ENCODE measurements at places on chromosomes 13 and 19.

DNA sequence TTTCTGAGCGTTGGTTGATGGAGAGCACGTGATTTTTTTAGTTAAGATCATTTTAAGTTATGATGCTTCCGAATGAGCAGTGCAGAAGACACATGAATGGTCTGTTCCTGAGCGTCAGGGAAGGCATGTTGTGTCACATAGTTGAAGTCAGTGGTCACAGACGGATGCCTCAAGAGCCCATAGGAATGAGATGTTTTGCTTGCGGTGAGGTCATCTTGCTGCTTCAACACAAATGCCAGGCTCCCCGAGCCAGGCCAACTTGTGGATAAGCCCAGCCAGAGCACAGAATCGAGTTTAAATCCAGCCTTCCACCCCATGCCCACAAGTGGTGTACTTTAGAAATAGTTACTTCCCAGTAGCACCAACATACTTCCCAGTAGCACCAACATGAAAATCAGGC, 5.4 kb downstream of the UPF3A start:
- no peak for DNase-seq

DNA sequence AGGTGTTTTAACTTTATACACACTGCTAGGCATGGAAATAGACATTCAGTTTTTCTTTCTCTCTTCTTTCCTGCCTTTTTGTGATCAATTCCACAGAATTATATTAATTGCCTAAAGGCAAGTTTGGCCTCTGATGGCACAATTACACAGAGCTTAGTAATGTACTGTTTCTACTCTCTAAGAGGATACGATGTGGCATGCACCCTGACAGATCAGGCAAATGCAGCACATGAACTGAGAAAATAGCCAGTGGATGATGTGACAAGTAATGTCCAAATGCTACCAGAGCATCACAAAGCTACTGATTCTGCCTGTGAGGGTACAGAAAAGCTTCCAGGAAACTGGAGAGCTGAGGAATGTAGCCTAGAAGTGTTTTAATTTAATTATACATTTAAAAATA, 233.8 kb upstream of the PRR20A start:
- DNase-seq = no peak

DNA sequence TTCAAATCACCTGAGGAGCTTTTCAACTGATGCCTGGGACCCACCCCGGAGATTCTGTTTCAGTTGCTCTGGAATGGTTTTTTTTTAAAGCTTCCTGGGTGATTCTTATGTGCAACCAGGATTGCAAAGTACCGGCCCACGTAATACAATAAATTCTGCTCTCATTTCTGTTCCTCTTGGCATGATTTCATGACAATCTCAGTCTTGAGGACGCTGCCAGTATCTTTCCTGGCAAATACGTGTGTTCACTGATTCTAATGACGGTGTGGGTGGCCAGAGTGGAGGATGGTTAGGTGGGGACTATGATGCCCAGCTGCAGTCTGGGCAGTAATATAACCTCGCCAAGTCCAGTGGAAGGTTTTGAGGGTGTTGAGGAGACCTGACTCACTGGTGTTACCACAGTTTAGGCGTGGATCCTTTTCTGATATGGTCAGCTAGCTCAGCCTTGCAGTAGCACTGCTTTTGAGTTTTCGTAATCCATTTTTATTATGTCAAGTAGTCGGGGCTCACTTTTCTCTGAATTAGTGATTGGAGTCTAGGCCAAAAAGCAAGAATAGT, 49.4 kb downstream of the FAM124A start:
- no peak for DNase-seq

- DNase-seq = no peak
Measured at GRCh38 chr13:92355213-92355612, 871.4 kb upstream of the GPC6 start.

DNA sequence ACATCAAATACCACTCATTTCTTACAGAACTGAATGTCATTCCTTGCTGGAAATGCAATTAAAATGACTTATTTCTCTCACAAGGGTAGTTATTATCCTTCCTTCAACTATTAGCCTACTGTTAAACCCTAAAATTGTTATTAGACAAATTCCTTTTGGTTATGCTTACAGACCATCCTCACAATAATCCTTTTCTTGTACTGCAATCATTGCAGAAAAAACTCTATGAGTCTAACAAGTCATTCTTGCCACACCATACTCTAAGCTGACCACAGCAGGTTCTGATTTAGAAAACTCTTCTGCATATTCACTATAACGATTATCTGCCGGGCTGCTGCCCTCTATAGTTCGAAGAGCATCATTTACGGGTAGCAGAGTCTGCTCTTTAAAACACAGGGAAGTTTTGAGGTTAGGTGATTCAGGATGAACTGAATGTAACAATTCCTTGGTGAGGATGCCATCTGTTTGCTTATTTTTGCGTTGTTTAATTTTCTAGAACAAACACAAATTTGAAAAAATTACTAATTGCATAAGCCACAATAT, 38.2 kb downstream of the MTMR6 start:
- no peak for DNase-seq

- DNase-seq = no peak
Measured at GRCh38 chr13:110929104-110929777, 14.4 kb upstream of the ANKRD10 start.

DNA sequence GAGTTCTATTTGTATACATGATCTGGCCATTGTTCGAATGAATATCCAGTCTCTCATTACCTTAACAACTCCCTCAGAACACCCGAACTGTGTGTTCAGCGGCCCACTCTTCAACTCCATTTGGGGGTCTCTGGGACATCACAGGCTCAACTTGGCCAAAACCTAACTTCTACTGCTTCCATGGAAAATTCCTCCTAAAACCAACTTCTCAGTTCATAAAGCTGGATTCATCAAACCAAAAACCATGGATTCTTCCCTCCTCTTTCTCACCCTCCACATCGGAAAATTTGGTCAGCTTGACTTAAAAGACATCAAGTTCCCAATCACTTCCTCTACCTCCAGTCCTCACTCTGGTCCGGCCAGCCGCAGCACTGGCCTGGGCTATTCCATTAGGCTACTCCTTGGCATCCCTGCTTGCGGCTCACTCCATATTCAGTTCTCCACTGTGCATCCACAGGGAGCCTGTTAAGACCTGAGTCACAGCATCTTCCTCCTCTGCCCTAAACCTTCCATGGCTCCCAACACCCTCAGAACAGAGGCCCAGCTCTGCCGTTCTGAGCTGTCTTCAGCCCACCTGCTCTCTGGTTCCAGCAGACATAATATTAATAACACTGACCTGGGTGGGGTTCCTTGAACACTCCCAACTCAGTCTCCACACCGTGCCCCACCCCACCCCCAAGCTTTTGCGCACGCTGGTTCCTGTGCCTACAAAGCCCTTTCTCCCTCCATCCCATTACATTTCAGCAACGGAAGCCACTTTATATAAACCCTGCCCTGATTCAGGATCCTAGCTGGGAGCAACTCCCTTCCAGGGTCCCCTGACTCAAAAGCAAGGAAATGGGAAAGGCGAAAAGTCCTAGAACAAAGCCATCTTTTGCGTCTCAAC, 1.1 kb downstream of the ZNF792 start:
- peak; percentile 65 for DNase-seq

- DNase-seq = peak; percentile 54
Measured at GRCh38 chr19:56476651-56477428, at the start of gene ZNF667. Gene ZNF667, minus strand, starts transcription at chr19:56477345. Its CDS starts 14,975 bp downstream, at chr19:56462370.

- no peak for DNase-seq
Measured at GRCh38 chr13:77316430-77316829, 10.5 kb downstream of the MYCBP2 start.

Data from activated CD4-positive, alpha-beta T cell treated with anti-CD3 and anti-CD28 coated beads, Interleukin-2, amount 10 ng/mL, durations not matched to agents 24 days and 14 days (primary cell).